Activated CD4-positive, alpha-beta T cell treated with anti-CD3 and anti-CD28 coated beads, Interleukin-2, amount 10 ng/mL, durations not matched to agents 7 days and 5 days (primary cell): ENCODE measurements at places on chromosomes 3 and 15.

- DNase-seq: no peak
Observed at GRCh38 chr3:27089068-27089467, 280.1 kb downstream of the NEK10 start.

GRCh38 chr15:97196048-97197014 lies 764.2 kb upstream of the ARRDC4 start:
- no peak for DNase-seq

DNA sequence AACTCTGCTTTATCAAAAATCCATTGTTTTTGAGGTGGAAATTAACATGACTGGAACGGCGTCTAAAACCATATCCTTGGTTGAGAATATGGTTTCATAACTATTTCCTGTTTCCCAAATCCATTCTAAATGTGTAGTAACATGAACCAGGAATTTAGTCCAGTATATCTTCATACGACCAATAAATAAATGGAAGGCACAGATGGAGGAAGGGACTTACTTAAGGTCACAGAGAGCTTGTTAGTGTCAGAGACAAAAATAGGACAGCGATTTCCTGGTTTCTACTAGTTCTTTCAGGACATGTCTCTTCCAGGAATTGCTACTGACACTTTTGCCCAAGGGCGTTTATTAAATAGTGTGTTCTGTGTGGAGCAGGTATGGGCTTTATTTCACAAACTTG lies 41.2 kb downstream of the HES1 start:
- DNase-seq: no peak

DNA sequence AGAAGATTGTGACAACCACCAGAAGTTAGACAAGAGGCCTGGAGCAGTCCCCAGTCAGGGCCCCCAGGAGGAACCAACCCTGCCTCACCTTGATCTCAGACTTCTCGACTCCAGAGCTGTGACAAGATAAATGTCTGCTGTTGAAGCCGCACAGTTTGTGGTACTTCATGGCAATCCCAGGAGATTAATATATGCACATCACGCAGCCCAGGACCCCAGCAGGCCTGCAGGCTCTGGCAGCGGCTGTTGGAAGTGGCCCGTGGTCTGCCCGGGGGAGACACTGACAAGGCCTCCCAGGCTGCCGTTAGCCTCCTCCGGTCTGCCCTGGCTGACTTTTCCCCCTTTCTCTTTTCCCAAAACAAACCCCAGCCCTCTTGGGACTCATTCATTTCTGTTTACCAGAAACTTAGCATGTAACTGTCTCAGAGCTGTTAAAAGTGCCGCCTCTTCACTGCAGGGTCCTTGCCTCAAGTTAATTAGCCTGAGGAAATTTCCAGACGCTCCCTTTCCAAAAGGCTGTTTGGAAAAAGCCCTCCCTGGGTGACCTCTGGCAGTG lies 183.5 kb upstream of the LYSMD4 start:
- no peak for DNase-seq

- no peak for DNase-seq
Observed at GRCh38 chr3:118991775-118992174, 42.9 kb downstream of the IGSF11 start.

DNA sequence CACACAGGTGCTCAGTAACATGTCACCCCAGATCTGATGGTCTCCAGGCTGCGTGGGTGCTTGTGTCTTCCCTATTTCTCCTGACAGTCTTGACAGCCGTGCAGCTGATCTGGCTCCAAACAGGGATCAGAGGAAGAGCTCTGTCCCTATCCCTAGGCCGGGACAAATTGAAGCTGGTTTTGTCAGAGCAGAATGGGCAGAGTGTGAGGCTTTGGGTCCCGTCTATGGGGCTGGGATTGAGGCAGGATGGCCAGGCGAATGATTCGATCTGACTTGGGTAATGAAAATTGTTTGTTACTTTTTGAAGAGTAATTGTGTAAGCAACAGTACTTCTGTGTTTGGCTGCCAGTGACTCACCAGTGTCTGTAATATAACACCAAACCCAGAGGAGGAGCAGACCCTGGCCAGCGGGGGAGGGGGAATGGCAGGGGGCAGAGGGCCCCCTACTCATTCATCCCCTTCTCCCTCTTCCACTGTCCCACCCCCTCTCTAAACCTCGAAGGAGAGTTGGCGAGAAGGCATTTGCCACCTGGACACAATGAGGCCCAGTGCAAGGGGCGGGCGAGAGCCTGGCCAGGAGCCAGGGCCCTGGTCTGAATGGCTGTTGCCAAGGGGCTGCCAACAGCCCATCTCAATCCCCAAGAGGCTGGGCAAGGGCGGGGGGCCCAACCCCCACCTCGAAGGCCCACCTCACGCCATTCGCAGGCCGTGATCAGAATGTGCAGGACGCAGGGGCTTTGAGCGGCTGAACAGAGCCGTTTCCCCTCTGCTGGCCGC lies 4.9 kb upstream of the MAGEF1 start:
- no peak for DNase-seq

DNA sequence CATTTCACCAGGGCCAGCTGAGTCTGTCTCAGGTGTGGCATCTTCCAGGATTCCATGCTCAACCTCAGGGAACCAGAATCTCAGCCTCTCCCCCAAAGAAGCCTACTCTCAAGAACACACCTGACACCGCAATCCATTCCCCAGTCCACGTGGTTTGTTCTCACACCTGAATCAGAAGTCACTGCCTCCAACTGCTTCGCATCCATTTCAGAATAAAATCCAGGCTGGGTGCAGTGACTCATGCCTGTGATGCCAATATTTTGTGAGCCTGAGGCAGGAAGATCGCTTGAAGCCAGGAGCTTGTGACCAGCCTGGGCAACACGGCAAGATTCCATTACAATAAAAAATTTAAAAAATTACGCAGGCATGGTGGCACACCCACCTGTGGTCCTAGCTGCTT lies 212.2 kb downstream of the FOXP1 start:
- DNase-seq: no peak

DNA sequence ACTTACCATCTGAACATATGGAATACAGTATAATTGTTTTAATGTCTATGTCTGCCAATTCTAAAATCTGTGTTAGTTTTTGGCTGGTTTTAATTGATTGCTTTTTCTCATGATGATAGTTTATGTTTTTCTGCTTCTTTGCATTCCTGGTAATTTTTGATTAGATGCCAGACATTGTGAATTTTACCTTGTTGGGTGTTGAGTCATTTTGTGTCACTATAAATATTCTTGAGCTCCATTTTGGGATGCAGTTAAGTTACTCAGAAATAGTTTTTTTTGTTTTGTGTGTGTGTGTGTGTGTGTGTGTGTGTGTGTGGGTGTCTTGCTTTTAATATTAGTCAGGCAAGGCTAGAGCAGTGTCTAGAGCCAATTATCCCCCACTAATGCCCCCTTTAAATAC lies 818.8 kb upstream of the NR2F2 start:
- no peak for DNase-seq

DNA sequence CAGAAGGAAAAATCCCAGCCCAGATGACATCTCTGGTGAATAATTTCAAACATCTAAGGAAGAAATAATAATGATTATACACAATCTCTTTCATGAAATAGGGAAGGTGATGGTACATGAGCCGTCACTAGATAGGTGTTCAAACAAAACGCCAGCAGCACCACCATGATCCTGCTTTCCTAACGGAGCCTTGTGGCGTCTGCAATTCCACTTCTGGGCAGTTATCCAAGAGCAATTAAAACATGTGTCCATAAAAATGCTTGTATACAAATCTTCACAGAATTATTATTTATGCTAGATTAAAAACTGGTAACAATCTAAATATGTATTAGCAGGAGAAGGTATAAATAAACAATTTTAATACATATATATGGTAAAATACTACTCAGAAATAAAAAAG lies 33.7 kb downstream of the RTP4 start:
- DNase-seq: no peak

DNA sequence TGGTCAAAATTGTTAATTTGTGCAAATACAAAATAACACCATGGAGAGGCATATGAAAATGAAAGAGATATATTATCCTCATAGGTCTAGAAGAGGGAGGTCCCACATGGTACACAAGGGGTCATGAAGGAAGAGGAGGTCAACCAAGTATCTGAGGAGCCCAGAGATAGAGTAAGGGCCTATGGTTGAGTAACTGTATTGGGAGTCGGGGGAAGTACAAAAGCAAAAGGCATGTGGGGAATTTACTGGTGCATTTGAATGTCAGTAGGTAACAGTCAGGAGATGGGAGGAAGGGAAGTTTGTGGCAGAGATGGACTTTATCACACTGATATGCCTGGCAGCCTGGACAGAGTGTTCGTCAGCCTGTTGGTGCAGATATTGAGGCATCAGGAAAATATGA lies 1113.7 kb downstream of the OTOL1 start:
- no peak for DNase-seq

DNA sequence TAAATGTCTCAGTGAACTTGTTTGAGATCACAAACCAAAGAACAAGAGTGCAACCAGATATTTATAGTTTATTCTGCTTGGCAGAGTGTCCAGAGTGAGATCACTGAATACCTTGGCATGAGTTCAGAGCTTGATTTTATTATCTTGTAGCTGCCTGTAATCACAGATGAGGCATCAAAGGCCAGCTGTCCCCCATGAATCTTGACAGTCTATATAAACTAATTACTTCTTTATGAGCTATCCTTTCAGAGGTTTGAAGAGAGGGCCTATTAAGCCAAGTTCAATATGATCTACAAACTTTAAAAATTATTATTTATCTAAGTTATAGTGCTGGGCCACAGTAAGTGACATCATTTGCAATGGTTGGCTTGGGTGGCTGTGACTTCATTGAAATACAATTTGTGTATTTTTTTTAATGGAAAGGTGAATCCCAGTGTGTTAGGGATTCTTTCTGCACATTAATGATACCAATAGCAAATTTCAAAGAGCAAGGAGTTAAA lies 251.5 kb downstream of the CLSTN2 start:
- DNase-seq: no peak

DNA sequence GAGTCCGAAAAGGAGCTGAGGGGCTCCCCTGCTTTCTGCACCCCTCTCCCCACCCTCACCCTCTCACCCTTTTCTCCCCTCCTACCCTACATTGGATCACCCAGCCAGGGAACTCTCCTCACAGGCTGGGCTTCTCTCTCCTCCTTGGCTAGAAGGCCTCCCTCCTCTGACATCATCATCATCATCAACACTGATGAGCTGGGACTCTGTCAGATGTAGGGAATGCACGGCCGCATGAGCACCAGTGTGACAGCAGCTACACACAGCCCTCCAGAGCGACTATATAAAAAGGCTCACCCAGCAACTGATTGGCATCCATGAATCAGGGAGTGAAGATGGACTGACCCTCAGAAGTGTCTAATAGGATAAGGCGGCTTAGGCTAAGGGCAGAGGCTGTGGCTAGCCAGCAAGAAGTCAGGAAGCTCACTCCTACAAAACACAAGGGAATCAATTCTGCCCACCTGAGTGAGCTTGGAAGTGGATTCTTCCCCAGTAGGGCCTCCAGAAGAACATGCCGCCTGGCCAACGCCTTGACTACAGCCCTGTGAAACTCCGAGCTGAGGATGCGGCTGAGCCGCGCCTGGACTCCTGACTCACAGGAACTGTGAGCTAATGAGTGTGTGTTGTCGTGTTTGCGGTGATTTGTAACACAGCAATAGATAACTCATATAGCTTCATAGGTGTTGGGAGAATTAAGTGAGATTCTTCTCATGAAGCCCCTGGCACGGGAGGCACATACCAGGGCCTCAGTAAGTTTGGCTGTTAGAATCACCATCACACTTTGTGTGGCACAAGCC lies 147.6 kb downstream of the FAM43A start:
- no peak for DNase-seq

DNA sequence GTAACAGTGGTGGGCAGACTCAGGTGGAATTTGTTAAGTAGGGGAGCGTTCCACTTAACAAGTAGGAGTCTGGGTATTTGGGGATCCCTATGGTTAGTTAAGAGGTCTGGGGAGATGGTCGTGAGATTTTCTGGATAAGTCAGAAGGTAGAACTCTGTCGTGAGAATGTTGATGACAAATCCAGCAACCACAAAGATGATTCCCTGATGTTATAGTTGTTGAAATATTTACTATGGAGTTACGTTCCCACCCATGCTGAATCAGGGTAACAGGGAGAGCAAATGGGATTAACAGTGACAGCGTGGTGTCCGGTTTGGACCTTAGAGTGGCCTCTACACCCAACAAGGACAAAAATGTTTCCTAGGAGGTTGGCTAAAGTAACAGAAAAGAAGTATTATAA lies 110.8 kb downstream of the MFSD1 start:
- no peak for DNase-seq

- no peak for DNase-seq
Observed at GRCh38 chr3:32280262-32280910, 41.9 kb downstream of the CMTM8 start.

GRCh38 chr15:44719293-44719999 lies 8.1 kb downstream of the B2M start:
- DNase-seq: peak; percentile 73

GRCh38 chr3:43914269-43914668 lies 223.5 kb downstream of the ABHD5 start:
- no peak for DNase-seq

- DNase-seq: no peak
Observed at GRCh38 chr3:4218456-4219226, 84.5 kb upstream of the SETMAR start.
